ENCODE measurements at places on chromosomes 4 and X.

DNA sequence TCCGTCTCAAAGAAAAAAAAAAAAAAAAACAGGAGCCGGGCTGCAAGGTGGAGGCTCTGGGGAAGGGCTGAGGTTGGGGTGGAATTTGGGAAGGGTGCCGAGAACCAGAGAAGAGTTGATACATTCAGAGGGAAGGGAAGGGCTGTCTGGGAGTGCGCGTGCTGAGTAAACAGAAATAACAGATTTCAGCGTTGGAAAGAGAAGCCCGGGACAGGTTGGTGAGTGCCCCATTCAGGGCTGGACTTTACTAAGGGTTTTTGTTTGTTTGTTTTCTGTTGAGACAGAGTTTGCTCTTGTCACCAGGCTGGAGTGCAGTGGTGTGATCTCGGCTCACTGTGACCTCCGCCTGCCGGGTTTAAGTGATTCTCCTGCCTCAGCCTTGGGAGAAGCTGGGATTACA lies 1.7 kb upstream of the IL3RA start:
- DNase-seq, result no peak

- no peak for DNase-seq
Measured at GRCh38 chr4:168831585-168831918, 178.5 kb downstream of the CBR4 start.

DNA sequence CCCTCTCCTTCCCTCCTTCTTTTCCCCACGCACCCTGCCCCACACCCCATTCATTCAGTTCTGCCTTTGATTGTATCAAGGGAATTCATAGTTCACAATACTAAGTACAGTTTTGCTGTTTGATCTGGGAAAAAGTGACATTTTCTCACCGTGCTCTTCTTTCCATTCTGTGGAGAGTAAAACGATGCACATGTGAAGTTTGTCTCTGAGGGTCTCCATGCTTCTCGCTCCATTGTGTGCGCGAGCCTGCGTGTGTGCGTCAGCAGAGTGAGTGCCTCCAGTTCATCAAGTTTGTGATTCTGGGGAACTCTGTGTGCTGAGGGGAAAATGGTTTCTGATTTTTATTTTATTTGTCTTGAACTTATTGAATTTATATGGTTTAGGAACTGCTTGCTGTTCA lies 1.9 kb downstream of the STK26 start:
- no peak for DNase-seq

DNA sequence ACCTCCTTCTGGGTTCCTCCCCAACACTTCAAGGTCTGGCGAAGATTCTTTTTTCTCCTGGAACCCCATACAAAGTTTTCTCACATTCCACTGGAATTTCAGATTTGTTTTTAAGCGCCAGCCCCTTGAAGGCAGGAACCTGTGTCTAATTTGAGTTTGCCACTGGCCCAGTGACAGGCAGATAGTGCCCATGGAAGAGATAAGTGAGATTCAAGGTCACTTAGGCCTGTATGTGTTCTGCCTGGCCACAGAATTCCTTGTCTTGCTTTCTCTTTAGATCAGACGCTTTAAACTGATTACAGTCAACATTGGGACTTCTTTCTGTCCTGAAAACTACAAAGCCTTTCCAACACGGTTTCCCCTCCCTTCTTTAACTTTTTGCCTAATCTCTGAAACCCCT lies 11.2 kb downstream of the ATOH1 start:
- no peak for DNase-seq

GRCh38 chrX:123185721-123186120 lies 1.6 kb downstream of the GRIA3 start:
- DNase-seq, result no peak

DNA sequence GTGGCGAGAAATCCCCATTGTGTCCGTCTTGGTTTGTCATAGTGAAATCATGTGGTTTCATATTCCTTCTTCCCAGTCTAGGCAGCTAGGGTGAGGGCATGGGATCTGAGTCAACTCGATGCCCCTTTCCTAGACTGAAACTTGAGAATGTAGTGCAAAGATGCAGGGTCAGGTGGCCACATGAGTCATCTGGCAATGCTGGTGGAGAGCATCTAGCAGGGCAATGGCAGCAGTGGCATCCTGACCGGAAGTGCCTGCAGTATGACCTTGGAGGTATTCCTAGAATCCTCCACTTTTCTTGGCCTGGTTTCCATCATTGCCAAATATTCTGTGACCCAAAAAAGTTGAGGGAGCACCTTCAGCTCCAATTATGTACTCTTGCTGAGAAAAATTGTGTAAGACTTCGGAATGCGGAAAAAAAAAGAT lies 39.1 kb upstream of the TMEM184C start:
- DNase-seq, result no peak

DNA sequence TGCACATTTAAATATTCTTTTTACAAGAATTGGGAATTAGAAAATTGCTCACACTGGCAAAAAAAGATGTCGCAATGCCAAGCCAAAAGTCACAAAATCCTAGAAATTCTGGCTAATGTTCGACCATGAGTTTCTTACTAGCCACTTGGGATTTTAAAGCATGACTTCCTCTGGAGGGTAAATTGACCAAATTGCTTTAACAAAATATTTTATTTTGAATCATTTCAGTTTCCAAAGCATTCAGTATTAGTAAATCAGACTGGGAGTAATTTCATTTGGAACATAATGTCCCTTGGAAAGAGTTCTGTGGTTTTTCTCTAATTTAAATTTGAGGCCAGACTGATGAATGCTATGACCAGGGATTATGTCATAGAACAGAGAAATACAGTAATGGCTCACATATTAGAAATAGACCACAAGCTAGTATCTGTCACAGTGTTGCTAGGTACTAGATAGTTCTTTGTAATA lies 7.6 kb upstream of the CXCL5 start:
- no peak for DNase-seq

DNA sequence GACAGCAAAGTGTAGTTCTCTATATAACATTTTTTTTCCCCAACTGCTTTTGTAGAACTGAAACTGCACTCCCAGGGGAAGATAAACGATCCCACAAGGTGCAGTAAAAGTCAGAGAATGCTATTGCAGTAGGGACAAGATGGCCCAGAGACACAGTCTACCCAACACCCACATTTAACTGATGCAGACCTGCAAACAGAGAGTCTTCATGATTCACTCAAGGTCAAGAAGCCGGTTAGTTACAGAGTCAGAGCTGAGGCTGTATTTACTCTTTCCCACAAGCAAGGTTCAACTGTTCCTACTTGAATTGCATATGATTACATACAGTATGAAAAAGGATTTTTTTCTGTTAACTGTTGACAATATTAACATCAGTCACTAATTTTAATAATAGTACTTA lies 654.6 kb downstream of the IL1RAPL1 start:
- no peak for DNase-seq

GRCh38 chr4:99394896-99395295 lies 40.2 kb downstream of the ADH7 start:
- no peak for DNase-seq

GRCh38 chrX:153400146-153401132 lies 711 bp downstream of the PNMA6E start:
- DNase-seq, result peak; percentile 43

- no peak for DNase-seq
Measured at GRCh38 chr4:62871078-62871477, 1538.2 kb downstream of the TECRL start.

DNA sequence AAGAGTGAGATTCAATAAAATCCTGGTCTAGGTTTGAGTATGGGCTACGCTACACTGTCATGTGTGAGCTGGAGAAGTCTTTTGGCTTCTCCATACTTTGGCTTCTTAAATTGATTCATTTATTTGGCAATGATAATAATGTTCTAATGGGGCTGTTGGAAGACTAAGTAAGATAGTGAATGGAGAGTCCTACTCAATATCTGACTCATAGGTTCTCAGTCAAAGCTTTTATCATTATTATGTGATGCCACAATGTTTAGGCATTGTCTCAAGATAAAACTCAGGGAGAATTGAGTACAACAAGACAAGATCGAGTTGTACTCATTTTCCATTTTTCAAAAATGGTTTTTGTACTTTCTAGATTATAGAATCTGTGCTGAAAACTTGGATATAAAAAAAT lies 92.5 kb upstream of the VEGFC start:
- DNase-seq, result no peak

DNA sequence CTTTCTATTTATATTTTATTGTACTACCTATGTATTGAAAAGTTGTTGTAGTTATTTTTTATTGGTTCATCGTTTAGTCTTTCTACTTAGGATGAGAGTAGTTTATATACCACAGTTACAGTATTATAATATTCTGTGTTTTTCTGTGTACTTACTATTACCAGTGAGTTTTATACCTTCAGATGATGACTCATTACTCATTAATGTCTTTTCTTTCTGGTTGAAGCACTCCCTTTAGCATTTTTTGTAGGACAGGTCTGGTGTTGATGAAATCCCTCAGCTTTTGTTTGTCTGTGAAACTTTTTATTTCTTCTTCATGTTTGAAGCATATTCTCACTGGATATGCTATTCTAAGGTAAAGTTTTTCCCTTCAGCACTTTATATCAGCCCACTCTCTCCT lies 7.7 kb downstream of the LUZP4 start:
- no peak for DNase-seq

DNA sequence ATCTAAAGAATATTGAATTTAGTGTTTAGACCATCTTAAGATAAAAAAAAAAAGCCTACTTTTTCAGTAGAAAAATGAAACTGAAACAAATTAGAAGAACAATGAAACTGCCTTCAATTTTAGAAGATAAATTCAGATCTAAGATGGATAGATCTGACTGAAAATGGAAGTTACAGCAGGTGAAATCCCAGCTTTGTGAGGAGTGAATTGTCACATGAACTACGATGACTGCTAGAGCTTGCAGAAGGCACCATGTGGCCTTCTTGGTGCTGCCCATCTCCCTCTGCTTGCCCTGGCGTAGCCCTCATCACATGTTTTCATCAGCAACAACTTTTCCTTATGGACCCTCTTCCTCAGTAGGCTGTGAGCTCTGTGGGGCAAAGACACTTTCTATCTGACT lies 51.4 kb upstream of the EMCN start:
- no peak for DNase-seq

DNA sequence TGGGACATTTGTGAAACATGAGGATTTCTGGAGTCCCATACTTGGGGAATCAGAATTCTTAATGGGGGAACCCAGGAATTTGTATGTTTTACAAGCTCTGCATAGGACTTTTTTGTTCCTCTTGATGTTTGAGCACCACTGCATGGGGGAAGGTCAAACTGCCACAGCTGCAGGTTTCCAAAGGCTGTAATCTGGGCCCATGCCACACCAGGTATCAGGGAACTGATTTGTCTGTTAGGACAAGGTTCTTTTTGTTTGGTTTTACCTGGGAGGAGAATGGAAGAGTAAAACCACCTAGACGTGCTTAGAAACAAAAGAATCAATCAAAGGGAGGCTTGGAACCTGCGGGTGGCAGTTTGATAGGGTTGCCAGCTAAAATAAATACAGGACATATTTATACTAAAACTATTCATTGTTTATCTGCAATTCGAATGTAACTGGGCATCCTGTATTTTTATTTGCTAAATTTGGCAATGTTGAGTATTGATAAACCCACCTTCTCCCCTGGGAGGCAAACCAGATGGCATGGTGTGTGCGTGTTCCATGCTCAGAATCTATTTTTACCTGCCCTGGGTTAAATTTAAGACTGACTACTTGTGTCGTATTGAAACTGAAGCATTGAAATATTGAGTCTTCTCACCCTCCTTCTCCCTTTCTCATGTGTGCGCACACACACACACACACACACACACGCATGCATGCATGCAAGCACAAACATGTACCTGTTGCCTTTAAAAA lies 63.7 kb downstream of the TMEM164 start:
- DNase-seq, result no peak

GRCh38 chr4:95170176-95170575 lies 378.6 kb downstream of the UNC5C start:
- DNase-seq, result no peak

- DNase-seq, result no peak
Measured at GRCh38 chr4:84734037-84734436, 151.1 kb downstream of the CDS1 start.

- DNase-seq, result no peak
Measured at GRCh38 chr4:79576429-79576753, 168.4 kb upstream of the GK2 start.

GRCh38 chr4:179486570-179487335 lies 2044.5 kb upstream of the AGA start:
- no peak for DNase-seq

GRCh38 chr4:48791313-48791712 lies 11.2 kb upstream of the FRYL start:
- no peak for DNase-seq

DNA sequence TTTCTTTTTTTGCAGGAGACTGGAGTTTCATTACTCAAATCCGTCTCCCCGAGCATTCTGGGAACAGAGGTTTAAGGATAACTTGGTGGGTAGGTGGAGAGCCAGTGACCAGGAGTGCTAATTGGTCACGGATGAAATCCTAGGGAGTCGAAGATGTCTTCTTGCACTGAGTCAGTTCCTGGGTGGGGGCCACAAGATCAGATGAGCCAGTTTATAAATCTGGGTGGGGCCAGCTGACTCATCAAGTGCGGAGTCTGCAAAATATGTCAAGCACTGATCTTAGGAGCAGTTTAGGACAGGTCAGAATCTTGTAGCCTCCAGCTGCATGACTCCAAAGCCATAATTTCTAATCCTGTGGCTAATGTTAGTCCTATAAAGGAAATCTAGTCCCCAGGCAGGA lies 741.3 kb downstream of the PCDH7 start:
- DNase-seq, result no peak

- no peak for DNase-seq
Measured at GRCh38 chrX:20969565-20969964, 404.7 kb upstream of the CNKSR2 start.

DNA sequence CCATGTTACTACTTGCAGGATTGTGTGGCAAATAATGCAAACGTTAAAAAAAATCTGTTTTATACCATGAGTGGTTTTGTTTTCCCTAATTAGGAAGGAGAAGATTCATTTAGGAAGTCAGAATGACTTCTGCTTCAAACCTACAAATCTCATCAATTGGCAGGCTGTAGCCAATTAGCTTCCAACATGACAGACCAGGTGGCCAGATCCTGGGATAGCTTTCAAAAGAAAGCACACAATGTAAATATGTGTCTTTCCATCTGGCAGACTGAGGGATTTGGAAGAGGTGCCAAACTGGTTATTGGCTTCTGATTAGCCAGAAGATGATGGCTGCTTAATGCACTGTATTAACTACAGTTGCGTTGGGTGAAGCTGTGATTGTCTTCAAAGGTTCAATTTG lies 432.8 kb downstream of the ANKRD50 start:
- DNase-seq, result no peak

All from CD4-positive, alpha-beta T cell treated with Interleukin-21 for 1 hour (primary cell).